ENCODE measurements at places on chromosomes 6 and 20.

DNA sequence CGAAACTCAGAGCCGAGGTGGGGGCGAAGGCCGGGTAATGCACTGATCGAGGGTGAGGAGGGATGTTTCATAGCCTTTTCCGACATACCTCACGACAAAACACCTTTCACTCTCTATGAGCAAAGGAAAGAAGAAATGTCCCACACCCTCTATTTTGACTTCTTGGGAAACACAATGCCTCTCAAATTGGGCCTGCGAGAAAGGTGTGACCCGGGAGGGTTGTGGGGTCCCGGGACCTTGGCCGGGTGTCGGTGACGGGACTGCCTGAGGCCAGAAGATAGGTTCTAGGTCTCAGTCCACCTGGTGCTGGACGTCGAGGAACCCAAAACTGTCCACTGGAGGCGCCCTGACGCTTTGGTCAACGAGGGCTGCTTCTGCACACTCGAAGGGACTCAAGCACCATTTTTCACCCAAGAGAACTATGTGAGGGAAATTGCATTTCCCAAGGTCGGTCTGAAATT, 41.1 kb upstream of the OSTM1 start:
- DNase-seq = no peak

DNA sequence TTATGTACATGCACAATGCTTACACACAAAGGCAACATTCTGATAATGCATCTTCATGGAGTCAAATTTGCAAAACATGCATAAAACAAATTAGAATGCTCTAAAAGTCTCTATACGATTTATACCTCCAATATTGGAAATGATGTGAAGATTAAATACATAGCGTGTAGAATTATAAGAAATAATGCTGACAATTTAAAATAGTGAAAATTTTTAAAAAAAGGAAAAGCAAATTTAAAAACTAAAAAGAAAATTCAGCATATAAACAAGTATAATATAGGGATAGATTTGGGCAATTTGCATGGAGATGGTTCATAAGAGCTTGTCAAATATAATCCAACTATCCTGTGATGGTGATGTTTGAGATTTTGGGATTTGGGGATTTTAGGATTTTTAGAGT, 14.9 kb downstream of the TCF21 start:
- DNase-seq = no peak

- DNase-seq = no peak
Observed at GRCh38 chr6:147787417-147787816, 278.9 kb downstream of the SAMD5 start.

DNA sequence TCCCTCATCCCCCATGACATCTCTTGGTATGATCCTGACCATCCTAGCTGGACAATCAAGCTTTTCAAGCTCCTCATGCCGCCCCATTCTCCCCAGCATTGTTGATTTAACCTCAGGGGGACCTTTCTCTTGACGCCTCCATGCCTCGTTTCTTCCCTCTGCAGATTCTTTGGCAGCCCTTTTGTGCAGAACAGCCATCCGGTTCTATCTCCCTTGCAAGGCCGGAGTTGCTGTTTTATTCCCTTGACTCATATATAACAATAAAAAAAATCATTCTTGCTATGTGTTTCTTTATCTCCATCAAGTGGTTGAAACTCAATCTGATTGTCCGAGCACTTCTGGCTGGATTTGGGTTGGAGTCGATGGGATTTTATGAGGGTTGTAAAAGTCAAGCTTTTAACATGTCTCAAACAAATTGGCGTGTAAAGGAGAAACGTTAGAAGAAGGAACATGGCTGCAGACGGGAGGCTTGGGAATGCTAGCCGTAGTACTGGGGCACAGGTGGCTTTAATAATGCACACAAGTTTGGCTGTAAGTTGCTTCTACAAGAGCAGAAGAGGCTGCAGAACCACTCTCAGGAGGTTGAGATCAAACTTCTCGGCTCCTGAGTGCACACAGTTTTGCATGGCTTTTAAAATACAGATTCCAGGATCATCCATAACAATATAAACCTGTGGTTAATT, 3.9 kb upstream of the SULF2 start:
- no peak for DNase-seq

GRCh38 chr20:19008497-19008896, 194.9 kb downstream of the SCP2D1 start:
- DNase-seq = no peak

DNA sequence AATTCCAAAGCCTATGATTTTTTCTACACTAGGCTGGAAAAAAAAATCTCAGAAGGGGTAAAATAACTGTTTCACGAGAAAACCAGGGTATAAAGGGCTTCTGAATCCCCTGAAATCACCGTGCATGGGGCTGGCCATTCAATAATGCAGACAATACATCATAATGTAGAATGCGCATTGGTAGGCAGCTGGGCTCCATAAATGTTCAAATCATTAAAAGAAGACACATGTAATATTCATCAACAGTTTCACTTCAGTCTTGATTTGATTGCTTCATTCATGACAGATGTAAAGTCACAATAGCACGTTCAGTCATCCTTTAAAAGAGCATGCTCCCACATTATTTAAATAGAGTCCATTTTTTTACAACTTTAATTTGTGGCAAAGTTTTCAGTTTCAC, 20.5 kb downstream of the PTCHD4 start:
- no peak for DNase-seq

- DNase-seq = no peak
Observed at GRCh38 chr6:150142097-150142669, 661 bp upstream of the PPP1R14C start.

DNA sequence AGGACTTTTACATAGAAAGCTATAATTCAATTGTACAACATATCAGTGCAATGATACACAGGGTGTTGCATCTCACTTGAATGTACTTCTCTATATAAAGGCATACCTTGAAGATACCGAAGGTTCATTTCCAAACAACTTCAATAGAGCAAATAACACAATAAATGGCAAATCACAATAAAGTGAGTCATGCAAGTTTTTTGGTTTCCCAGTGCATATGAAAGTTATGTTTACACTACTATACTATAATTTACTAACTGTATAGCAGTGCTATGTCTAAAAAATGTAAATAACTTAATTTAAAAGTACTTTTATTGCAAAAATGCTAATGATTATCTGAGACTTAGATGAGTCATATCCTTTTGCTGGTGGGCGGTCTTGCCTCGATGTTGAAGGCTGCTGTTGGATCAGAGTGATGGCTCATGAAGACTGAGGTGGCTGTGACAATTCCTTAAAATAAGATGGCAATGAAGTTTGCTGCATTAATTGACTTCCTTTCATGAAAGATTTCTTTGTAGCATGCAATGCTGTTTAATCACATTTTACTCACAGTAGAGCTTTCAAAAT, 188.8 kb downstream of the TASP1 start:
- DNase-seq = no peak

- no peak for DNase-seq
Observed at GRCh38 chr6:33050014-33050810, 23.2 kb downstream of the HLA-DPA1 start.

DNA sequence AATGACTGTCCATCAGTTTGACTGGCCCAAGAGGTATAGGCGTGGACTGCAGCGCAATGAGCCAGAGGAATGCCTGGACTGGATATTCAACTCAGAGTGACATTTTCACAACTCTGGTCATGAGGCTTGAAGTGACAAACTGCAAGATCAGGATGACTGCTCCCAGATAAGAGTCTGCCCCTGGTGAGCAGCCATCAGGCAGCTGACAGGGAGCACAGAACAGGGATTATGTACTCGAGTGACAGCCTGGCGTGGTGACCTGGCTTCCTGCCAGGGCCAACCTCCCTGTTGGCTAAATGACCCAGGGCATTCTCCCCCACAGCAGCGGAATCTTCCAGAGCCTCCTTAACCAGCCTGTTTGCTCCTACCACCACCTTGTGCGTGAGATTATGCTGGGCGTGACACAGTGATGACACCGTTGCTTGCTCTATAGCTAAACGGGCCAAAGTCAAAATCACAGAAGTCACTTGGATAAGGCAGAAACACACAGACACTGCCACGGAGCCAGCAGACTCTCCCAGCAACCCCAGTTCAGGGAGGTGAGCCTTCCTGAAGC, 209.1 kb upstream of the JARID2 start:
- no peak for DNase-seq

- DNase-seq = no peak
Observed at GRCh38 chr6:11616200-11616611, 78.7 kb downstream of the TMEM170B start.

DNA sequence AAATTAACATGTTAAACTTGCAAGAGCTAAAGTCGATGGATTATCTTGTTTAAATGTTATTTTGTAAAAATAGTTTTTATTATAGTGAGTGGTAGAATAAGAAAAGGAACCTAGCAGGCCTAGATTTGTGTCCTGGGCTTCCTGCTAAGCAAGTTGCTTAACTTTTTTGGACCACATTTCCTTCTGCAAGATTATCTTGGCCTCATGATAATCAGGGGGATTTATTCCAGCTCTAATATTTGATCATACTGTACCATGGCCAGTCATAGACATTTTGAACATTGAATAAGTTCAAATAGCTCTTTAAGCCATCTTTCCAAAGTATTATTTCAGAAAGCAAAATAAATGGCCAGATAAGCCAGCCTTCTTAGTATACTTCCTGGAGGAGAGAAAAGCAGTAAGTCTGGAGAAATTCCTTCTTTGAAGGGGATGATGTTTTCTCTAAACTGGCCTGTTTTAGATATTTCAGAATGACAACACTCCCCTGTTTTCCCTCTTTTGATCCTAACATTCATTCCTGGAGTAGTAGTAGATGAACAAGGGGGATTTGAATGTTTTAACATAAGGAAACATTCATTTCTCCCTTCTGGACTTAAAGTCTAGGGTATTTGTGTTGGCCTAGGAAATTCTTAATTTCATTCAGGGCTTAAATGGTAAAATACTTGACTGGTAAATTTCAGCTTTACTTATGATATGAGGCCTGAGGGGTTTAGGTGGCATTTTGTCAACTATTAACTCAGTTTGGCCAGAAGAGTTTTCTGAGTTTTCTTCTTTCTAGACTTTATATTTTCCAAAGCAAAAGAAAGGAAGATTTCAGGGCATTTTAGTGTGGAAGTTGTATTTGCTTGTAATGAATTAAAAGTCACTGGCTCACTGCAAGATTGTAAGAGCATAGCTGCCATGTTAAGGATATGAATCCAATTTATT, 108.8 kb upstream of the SCGN start:
- DNase-seq = no peak
